Stimulated activated CD4-positive, alpha-beta T cell treated with anti-CD3 and anti-CD28 coated beads, Interleukin-4, amount 100 ng/mL, for 4 hours (primary cell): ENCODE measurements at places on chromosomes 5 and 9.

- no peak for DNase-seq
Observed at GRCh38 chr5:105817416-105817815, 1853.3 kb downstream of the EFNA5 start.

DNA sequence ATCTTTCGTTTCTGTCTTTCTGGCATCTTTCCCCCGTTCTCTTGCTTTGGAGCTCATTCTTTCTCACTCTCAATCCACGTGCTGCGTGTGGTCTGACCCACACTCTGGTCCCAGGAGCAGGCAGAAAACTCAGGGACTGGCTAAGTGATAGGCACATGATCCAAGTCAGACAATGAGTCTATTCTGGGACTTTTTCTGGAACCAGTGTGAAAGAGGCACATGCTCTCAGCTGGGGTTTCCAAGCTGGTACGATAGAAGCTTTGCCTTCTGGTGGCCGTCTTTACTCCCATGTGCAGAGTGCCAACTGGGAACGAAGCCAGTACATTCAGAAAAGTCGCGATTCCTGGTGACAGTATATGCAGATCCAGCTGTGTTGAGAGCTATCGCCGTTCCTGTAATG lies 94.4 kb downstream of the PDZD2 start:
- DNase-seq: no peak

- DNase-seq: no peak
Observed at GRCh38 chr5:56169281-56169680, 63.8 kb downstream of the ANKRD55 start.

DNA sequence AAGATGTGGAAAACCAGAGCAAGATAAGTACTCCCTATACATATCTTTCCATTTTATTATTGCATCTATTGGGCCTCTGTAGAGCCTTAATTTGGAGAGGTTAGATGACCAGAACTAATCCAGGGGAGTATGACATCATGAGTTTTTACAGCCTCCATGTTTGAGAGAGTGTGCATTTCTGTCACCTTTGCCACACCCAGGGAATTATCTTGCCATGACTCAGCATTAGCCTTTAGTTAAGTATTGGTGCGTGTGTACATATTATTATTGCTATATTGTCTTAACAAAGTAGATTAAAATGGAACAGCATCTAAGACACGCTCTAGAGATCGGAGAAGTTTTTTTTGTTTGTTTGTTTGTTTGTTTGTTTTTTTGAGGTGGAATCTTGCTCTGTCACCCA lies 27.6 kb downstream of the DIMT1 start:
- DNase-seq: no peak

- DNase-seq: no peak
Observed at GRCh38 chr9:87390361-87390760, 107.3 kb upstream of the DAPK1 start.

DNA sequence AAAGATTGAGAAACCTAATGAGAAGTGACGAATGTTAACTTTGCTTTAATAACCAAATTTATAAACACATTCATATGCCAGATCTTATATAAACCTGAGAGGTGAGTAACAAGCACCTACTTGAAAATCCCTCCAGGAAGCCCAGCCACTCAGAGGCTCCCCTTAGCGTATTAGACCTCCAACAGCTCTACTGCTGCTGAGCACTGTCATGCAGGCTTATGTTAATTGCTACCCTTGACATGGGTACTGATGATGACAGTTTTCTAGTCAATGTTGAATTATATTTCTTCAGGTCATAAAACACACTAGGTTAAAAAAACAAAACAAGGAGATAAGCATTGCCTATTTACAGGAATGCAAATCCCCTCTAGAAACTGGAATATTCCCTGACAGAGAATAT lies 161.2 kb downstream of the MPDZ start:
- no peak for DNase-seq

- no peak for DNase-seq
Observed at GRCh38 chr5:169139480-169140050, 161.4 kb downstream of the SLIT3 start.

- DNase-seq: no peak
Observed at GRCh38 chr5:141772281-141772680, 90.3 kb upstream of the ARAP3 start.
